ENCODE measurements at places on chromosomes 3 and 15.

- DNase-seq, result no peak
Observed at GRCh38 chr15:35540021-35540420, 5.9 kb downstream of the DPH6 start.

- DNase-seq, result no peak
Observed at GRCh38 chr3:112757197-112757596, 89.5 kb downstream of the CD200R1L start.

GRCh38 chr3:99927671-99928457 lies 110.2 kb downstream of the CMSS1 start:
- no peak for DNase-seq

GRCh38 chr3:155676252-155676981 lies 68.5 kb downstream of the PLCH1 start:
- DNase-seq, result no peak

DNA sequence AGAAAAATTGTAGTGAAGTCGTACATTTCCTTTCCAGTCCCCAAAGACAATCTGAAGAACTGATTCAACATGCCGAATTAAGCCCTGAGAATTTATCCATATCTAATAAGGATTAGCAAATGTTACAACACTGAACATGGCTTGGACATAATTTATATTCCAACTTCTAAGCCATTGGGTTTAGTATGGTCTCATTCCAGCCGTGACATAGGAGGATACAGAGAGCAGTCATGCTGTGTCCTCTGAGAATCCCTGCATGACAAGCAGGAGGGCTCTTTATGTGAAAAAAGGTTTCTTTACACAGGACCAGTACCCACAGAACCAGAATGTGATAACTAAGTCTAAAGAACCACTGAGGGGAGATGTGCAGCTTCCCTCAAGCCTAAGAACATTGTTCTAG lies 231.9 kb upstream of the WNT5A start:
- no peak for DNase-seq

DNA sequence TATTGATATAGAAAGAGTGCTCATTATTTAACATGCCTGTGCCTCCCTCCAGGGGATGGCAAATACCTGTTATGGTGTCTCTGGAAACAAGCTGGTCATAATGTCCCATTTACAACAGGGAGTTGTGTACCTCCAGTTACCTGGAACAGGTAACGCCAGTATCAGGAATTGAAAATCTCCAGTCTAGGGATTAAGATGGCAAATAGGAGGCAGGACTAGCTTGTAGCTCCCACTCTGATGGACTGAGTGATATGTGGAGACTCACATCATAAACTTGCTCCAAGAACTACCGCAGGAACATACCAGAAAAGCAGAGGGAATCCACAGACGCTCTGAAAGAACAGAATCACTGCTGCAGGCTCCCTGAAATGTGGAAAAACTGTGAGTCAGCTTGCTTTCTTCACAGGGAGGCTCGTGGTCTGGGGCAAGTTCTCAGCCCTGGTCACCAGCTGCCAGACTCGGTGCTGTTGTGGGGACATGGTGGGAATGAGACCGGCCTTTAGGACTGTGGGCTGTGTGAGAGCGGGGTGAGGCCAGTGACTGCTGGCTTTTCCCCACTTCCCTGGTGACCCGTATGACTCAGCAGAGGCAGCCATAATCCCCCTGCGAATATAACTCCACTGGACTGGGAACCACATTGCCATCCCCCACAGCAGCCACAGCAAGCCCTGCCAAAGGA lies 97.4 kb downstream of the KCNAB1 start:
- DNase-seq, result no peak

DNA sequence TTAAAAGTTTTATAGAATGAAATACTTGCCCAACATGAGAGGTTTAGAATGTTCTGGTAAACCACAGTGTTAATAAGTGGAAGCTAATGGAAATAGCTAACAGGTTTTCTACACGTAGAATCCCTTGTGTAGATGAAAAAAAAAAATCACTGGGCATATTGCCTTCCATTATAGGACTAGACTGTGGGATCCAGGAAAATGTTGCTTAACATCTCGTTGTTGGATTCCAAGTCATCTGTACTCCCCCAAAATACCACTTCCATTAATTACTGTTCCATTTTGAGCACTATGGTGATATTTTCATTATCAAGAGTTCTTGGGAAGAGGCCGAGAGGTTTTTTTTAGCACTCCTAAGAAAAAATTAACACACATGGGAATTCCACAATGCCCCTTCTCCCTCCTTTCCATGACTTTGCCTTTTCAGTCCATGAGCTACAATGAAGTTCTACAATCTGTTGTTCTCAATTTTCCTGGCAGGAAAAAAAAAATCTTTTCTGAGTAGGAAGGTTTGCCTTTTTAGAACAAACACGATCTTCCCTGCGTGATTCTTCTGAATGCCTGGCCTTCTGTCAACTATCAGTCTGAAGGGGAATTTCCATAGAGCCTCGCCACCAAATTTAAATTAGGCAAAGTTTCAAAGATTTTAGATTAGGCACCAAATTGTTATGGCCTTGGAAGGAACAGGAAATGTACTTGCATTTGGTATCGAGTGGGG lies 74.4 kb upstream of the CTDSPL start:
- DNase-seq, result no peak

GRCh38 chr15:73313861-73314260 lies 54.9 kb downstream of the HCN4 start:
- DNase-seq, result no peak

DNA sequence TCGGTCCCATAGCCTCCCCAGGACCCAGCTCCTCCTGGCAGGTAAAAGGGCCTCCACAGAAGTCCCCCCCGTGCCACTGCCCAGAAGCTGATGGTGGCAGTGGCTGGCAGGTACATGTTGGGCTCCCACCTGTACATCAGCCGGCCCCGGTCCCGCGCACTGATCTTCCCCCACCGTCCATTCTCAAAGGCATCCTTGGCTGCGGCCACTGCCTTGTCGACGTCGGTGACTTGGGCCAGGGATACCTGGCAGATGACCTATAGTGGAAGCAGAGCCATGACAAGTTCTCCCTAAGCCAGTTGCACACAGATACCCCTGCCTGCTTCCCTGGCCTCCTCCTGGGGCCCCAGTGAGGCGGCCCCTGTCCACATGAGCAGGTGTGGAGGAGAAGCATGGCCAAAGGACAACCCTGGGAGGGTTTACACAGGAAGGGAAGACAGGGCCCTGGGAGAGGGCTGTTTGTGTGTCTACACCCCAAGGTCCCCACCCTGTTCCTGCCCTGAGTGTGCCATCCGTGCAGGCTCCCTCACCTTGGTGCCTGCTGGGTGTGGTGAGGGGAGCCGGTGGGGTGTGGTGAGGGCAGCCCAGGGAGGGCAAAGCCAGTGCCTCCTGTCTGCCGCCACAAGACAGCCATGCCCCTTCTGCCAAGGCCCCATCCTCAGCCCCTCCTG lies 44.8 kb downstream of the ALDH1L1 start:
- DNase-seq, result no peak

DNA sequence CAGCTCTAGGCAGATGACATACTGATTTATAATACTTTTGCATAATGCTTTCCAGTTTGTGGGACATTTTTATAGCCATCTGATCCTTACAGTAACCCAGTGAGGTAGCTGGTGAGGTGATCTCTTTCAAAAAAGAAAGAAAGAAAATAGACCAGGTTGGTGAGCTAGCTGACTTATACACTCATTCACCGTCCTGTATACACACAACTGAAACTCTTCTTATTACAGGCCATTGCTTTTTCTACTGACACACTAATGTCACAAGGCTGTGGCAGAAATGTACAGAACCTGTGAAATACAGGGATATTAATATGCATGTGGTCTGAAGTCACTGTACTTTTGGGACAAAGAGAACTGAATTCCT lies 150.2 kb upstream of the BHLHE40 start:
- DNase-seq, result no peak

DNA sequence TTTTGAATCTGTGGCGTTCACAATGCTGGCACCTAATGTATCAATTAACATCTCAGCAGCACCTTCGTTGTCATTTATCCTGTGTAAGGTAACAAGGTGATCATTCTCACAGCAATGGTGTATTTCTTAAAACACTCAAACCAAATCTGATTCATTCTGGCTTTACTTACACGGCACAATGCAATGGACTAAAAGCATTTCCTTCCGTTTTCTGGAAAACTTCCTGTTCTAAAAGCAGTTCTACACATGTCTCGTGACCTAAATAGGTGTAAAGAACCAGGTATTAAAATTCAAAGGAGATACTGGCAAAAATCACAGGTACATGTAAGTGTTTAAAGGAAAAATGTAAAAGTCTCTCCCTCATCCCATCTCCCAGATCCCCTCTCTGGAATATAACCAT lies 77.8 kb downstream of the BTD start:
- DNase-seq, result no peak

- no peak for DNase-seq
Observed at GRCh38 chr3:177469216-177469615, 271.9 kb upstream of the TBL1XR1 start.

DNA sequence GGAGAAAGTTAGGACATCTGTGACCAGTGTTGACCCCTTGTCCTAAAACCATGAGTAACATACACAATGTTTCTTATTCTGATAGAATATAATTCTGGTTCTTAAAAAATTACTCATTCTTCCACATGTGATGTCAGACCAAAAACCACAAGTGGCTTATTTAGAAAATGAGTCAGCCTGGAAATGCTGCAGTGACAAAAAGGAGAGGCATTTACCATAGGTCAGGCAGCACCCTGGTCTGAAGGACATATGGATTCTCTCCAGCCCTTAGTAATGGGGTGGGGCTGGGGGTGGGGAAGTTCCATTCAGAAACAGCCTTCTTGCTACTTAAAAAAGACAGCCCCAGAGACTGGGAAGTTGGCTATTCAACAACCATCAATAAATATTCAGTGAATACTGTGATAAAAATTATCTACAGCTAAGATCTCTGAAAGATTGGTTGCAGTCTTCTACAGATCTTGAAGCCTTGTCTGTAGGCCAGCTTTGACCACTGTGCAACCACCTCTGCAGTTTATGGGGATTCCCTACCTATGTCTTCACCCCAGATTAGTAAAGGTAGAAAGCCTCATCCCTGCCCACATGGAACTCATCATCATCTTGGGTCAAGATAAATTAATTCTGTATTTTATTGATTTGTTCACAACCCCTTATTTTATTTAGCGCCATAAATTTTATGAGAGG lies 34.9 kb upstream of the TIMP4 start:
- no peak for DNase-seq

DNA sequence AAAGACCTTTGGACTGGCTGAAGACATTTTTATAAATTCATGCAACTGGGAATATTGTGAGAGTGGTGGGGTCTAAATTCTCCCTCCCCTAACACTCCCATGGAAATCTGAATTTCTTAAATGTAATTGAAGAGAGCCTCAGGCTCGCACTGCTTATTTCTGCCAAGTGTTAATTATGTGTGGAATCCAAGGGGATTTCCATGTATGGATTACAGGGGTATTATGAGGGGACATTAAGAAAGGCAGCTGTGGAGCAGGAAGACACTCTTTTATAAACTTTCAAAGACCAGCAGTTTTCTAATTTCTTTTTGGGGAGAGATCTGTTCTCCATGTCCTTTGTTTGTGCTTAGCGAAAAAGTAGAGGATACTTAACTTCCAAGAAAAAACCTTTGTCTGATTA lies 152.1 kb upstream of the TBL1XR1 start:
- DNase-seq, result no peak

DNA sequence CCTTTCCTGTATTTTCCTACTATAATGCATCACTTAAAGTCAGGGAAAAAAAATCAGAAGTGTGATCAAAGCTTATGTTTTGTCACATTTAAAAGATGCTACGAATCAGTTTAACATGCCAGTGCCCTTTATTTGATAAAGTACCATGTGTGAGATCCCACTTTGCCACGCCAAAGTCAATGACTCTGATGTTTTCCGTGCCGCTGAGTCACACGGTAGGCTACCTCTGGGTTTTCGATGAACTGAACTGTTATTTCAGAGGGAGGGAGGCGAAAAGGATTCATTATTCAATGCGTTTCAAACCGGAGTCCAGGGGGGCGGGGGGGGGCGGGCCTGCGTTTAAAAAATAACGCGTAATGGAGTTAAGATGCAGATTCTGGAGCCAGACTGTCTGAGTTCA lies 203.0 kb downstream of the ABHD5 start:
- DNase-seq, result no peak

GRCh38 chr3:113717818-113718217 lies 21.4 kb upstream of the USF3 start:
- no peak for DNase-seq

- DNase-seq, result no peak
Observed at GRCh38 chr3:117417411-117417810, 707.8 kb downstream of the TUSC7 start.

GRCh38 chr3:187995043-187995400 lies 158.9 kb upstream of the LPP start:
- DNase-seq, result no peak

- DNase-seq, result peak; percentile 62
Observed at GRCh38 chr3:170037463-170038433, at the start of gene GPR160. GPR160 (plus strand) TSS chr3:170037995; CDS start chr3:170083973, 45,978 bp downstream.

GRCh38 chr3:149535333-149535685 lies 60.8 kb downstream of the TM4SF4 start:
- no peak for DNase-seq

DNA sequence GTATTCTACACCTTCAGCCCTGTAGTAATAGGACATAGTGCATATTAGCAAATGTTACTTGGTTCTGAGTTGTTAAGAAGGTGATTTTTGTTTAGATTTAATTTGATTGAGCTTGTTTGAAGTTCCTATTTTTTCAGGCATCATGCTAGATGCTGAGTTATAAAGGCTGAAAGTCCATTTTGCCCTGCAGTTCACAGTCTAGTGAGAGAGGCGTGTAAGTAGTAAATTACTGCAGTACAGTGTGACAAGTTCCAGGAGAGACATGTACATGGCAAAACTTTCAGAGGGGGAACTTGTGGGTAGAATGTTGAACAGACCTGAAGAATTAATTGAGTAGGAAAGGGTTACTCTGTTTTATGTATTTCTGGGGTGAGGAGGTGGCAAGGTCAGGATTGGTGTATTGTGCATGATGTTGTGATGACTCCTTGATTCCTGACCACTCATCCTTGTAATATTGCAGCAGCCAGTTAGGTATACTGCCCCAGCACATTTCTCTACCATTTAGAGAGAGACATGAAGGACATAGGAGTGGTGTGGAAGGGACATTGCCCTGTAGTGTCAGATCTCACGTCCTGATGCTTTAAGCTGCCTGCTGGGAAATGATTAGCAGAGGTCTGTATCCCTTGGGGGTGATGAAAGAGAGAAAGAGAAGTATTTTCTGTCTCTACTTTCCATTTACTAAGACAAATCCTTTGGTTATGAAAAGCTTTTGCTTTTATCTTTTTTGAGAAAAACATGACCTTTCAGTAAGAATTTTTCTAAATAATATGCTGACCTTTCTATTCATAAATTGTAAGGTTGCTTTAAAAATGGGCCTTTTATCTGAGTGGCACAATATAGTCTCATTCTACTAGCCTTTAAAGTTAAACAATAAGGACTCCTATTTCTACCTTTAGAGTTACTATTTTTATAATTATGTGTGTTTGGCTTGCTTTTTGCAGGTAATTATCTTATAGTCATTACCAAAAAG lies 16.9 kb downstream of the SACM1L start:
- DNase-seq, result no peak

- no peak for DNase-seq
Observed at GRCh38 chr3:99413504-99413903, 224.9 kb upstream of the COL8A1 start.

Data from activated gamma-delta T cell treated with anti-CD3 and anti-CD28 coated beads, Interleukin-2, amount 50 U/mL, for 16 hours (primary cell).